NCI-H510A treated with DMSO at 0.1 percent for 48 hours (cell line): ENCODE measurements at places on chromosomes 6 and 20.
A peak's percentile ranks its signal among the peaks of the same experiment; 100 is the strongest.

DNA sequence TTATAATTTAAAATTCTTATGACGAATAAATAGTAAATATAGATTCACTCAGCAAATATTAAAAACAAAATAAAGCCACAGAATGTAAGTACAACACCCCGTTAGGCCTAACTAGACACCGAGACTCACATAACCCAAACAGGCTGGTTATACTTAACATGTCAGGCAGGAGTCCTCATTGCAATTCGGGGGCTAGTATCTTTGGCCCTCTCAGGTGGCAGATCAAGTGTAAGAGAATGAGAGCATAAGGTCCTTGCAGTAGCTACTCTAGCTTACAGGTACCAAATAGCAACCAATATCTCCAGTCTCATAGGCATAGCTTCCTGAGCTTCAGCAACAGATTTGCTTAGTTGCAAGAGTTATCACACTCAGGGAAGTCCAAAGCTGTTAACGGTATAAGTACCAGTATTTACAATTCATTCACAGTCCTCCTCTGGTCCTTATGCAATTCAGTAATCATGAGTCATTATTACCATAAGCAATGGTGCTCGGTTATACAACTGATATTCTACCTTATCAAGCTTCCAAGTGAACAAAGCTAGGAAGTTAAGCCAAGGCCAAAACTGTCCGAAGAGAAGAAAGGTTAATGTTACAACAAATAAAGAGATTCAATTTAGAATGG is 20.1 kb downstream of the REV3L start:
- no peak for DNase-seq

GRCh38 chr6:72683797-72684196 is 61.9 kb downstream of the KCNQ5 start:
- DNase-seq = no peak

GRCh38 chr6:19416811-19417210 is 420.4 kb upstream of the ID4 start:
- no peak for DNase-seq

DNA sequence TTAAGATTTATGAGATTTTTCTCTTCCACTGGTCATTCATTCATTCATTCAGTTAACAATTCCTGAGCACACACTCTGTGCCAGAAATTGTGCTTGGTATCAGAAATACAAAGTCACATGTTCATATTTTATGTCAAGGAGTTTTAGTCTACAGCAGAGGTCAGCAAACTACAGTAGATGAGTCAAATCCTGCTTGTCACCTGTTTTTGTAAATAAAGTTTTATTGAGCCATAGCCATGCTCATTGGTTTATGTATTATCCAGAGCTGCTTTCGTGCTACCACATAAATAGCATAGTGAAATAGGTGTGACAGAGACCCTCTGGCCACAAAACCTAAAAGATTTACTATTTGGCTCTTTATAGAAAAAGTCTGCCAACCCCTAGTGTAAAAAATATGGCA is 46.8 kb downstream of the THEMIS start:
- no peak for DNase-seq

- DNase-seq = peak; percentile 29
Measured at GRCh38 chr6:90295854-90296340, 746 bp downstream of the BACH2 start.

GRCh38 chr6:143619824-143620401 is 57.9 kb upstream of the PHACTR2 start:
- DNase-seq = no peak

DNA sequence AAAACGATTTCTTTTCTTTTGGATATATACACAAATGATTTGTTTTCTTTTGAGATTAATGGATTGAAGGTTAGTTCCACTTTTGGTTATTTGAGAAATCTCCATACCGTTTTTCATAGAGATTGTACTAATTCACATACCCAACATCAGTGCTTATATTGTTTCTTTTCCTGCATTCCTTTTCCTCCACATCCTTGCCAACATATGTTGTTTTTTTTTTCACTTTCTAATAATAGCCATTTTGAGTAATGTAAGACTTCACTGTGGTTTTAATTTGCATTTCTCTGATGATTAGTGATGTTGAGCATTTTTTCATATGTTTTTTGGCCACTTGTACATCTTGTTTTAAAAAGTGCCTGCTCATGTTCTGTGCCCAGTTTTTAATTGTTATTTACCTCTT is 846.4 kb upstream of the EYS start:
- no peak for DNase-seq
